Stimulated activated CD4-positive, alpha-beta T cell treated with anti-CD3 and anti-CD28 coated beads, Interleukin-2, amount 100 ng/mL, for 24 hours (primary cell): ENCODE measurements at places on chromosomes 1 and 21.
A peak's percentile ranks its signal among the peaks of the same experiment; 100 is the strongest.

- no peak for DNase-seq
These were observed 266.2 kb upstream of the PLXNA2 start for GRCh38 chr1:208510192-208510952.

GRCh38 chr1:234731569-234732085 lies 121.6 kb upstream of the IRF2BP2 start:
- peak; percentile 41 for DNase-seq

DNA sequence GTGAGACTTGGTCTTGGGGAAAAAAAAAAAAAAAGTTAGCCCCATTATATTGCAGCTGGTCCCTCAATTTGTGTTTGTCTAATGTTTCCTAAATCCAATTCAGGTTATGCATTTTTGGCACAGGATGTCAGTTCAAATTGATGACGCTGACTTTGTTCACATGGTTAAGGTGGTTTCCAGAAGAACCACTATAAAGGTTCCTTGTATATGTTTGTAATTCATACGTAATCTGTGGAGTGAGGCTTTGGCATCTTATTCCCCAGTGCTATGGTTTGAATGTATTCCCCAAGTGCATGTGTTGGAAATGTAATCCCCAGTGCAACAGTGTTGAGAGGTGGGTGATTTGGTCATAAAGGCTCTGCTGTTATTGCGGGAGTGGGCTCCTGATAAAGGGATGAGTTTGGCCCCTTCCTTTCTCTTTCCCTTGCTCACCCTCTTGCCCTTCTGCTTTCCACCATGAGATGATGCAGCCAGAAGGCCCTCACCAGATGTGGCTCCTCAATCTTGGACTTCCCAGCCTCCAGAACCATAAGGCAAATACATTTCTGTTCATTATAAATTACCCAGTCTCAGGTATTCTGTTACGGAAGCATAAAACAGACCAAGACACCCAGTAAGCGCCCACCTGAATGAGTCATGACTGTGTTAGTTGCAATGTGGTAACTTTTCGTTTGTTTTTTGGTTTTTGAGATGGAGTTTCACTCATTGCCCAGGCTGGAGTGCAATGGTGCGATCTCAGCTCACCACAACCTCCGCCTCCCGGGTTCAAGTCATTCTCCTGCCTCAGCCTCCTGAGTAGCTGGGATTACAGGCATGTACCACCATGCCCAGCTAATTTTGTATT lies 19.5 kb upstream of the HLCS start:
- DNase-seq, result no peak

DNA sequence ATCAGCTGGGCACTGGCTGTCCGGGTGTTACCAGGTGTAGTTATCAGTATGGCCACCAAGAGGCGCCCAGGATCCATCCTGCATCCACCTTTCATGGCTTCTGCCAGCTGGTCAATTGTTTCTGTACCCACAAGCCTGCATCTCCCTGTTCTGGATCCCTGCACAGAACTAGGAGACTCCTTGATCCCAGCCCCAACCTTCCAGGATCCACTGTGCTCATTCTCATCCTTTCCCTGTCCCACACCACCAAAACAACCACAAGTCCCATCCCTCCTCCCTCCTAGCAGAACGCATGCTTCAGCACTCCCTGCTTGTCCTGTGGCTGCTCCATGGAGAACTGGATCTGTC lies 27.2 kb upstream of the FOXE3 start:
- DNase-seq, result peak; percentile 59

GRCh38 chr1:55588309-55588708 lies 373.1 kb upstream of the USP24 start:
- no peak for DNase-seq

DNA sequence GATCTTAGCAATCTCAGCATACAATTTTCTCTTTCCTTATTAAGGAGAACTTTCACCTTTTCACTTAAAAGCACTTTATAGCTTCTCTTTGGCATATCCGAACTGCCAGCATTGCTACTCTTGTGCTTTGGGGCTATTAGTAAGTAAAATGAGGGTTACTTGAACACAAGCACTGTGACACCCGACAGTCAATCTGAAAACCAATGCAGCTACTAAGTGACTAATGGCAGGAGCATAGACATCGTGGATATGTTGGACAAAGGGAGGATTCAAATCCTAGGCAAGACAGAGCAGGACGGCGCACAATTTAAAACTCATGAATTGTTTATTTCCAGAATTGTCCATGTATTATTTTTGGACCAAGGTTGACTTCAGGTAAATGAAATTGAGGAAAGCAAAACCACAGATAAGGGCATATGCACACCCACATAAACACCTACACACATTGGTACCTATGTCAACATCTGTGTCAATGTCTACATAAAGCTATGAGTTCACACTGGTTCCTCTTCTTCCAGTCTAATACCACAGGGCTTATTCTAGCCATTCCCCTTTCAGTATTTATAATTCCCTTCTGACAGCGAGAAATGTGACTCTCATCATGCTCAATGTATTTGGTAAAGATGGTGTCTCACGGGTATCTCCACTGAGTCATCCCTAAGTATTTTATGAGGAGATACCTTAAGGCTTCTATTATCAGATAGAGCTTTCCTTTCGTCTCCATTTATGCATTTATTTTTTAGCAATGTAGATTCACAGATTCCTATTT lies 75.3 kb upstream of the RALGPS2 start:
- no peak for DNase-seq

DNA sequence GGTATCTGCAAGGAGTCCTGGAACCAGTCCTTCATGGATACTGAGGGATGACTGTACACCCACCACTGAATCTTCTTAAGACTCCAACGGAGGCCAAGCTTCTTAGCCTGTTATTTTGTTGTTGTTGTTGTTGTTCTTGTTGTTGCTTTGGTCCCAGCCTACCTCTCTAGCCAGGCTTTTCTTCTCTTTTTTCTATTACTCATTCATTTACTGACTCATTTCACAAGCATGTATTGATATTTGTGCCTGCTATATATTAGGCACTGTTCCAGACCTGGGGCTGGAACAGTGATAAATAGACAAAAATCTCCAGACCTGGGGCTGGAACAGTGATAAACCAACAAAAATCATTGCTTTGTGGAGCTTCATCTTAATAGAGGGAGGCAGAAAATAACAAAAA lies 20.4 kb downstream of the CENPF start:
- DNase-seq, result no peak

GRCh38 chr1:59771361-59771760 lies 43.4 kb upstream of the HOOK1 start:
- DNase-seq, result no peak

- DNase-seq, result no peak
These were observed 98.0 kb upstream of the HP1BP3 start for GRCh38 chr1:20885121-20885520.

GRCh38 chr1:38029685-38030511 lies 16.7 kb downstream of the POU3F1 start:
- DNase-seq, result peak; percentile 82

DNA sequence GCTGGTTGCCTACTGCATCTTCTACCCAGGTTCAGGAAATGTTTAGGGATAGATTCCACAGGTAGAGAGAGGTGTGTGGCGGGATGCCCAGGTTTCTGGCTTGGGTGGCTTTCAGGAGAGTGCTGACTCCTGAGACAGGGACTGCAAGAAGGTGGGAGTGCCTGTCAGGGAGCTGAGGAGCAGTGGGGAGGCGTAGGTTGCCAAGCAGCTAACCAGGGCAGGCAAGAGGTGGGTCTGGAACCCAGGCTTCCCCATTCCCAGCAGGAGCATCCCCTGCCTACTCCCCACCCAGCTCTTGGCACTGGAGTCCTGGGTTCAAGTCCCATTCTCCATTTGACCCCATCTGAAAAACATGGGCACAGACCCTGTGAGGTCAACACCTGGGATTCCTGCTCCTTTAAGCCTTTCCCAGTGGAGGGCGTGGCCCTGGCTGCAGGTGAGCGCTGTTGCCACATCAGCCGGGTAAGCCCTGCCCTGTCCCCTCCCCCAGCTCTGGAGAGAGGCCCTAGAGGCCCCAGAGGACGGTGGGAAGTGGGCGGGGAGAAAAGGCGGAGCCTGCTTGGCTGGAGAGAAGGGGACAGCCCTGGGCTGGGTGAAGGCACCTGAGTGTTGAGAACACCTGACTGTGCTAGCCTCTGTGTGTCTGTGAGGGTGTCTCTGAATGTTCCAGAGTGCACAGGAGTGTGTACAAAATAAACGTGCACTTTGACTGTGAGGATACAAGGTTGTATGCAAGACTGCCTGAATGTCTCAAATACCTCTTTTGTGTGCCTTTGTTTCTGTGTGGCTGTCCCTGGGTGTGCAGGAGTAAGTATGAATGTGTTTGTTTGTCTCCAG lies 14.0 kb upstream of the SYNC start:
- peak; percentile 73 for DNase-seq

- DNase-seq, result no peak
These were observed 163.1 kb upstream of the USP25 start for GRCh38 chr21:15566703-15567102.

- DNase-seq, result no peak
These were observed 9.0 kb upstream of the KIRREL1 start for GRCh38 chr1:157984469-157984868.

- DNase-seq, result no peak
These were observed 20.5 kb upstream of the PDC start for GRCh38 chr1:186481303-186481888.

GRCh38 chr1:118578276-118578675 lies 393.2 kb upstream of the SPAG17 start:
- DNase-seq, result no peak

GRCh38 chr1:227805606-227806197 lies 9.8 kb upstream of the PRSS38 start:
- no peak for DNase-seq

GRCh38 chr1:246197076-246197475 lies 310.0 kb downstream of the SMYD3 start:
- DNase-seq, result no peak

DNA sequence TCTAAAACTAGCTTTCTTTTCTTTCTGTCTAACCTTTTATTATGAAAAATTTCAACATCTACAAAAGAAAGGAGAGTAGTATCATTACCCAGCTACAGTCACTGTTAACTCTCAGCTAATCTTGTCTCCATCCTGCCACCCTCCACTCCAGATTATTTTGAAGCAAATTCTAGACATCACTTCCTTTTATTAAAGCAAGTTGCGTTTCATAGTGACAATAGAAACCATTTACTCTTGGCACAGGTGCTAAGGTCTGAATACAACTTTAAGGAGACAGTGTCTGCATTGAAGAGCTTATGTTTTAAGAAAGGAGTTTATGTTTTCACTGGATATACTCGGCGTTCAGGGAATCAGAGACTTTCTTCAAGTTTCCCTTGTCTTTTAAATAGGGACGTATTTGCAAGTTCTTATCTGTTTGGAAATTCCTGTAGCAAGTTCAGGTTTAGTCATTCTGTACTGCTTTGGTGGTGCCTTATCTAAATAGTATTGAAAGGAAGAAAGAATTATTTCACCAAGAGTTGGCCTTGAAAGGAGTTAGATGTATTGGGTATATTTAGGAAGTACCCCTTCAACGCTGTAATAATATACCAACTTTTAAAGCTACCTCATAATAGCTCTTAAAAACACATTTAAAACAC lies 42.7 kb downstream of the ITSN1 start:
- DNase-seq, result no peak
